H54 (cell line): ENCODE measurements at places on chromosomes 6 and 20.

GRCh38 chr6:45677381-45678284 is 299.9 kb upstream of the SUPT3H start:
- DNase-seq = no peak

DNA sequence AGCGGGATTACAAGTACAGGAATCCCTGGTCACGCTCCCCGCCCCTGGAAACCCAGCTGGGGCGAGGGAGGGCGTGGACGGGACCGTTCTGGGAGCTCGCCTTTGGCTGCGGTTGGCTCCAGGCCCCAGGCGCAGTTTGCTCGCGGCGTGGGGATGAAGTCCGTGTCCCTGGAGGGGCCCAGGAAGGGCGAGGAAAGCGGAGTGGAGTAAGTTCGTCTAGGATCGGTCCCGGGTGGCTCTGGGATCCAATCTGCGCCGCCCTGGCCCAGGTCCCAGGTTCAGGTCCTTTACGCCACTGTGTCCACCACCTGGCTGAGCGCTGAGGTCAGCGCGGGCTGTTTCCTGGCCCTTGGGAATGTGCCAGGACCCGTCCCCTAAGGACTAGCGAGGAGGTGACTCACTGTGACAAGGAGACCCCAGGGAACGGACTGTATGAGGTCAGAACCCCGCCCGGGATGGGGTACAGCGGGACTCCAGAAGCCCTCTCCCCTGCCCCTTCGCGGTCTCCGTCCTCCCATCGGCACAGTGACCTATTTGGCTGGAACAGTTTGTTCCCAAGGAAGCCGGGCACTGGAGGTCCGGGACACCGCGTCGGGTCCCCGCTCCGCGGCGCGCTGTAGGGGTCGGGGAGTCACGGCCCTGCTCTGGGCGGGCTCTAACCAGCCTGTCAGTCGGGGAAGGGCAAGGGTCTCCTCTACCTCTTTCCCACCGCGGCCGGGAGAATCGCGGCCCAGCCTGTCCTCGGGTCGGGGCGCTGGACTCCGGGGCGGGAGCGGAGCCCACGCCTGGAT is 724 bp downstream of the CDKN1A start:
- DNase-seq = peak; percentile 51

GRCh38 chr6:82268301-82268846 is 20.8 kb upstream of the IBTK start:
- DNase-seq = no peak

DNA sequence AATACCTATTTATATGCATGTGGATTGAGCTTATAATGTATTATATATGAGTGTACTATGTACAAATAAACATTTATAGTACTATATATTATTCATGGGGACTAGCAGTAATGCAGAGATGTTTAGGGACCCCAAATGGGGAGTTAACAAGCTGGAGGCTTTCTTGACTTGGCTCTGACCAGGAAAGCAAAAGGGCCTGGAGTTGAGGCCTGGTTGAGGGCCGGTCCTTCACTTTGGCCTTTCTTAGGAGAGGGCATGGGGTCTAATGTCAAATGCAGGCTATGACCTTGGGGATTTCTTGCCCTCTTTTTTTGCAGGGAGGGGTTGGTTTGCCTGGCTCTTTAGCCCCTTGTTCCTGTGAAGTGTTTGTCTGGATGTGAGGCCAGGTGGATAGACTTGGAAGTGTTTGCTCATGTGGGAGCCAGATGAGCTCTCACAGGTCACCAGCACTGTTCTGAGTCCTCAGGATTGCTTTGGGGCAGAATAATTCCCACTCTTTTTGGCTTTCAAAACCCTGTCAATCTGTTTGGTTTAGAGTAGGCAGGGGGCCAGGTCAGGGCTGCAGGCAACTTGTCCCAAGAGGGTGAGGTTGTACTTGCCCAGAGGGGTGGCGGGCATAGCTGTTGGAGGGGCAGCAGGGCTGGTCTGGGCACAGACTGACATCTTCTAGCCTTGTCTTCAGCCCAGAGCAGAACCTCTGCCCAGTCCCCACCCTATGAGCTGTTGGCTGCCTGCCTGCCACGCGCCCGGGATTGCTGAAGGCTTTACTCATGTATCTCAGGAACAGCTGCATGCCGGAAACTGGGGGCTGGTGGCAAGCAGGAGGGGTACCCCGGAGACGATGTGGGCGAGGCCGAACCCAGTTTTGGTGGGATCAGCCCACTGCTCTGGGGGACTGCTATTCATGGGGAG is 14.6 kb downstream of the TJAP1 start:
- DNase-seq = peak; percentile 72

DNA sequence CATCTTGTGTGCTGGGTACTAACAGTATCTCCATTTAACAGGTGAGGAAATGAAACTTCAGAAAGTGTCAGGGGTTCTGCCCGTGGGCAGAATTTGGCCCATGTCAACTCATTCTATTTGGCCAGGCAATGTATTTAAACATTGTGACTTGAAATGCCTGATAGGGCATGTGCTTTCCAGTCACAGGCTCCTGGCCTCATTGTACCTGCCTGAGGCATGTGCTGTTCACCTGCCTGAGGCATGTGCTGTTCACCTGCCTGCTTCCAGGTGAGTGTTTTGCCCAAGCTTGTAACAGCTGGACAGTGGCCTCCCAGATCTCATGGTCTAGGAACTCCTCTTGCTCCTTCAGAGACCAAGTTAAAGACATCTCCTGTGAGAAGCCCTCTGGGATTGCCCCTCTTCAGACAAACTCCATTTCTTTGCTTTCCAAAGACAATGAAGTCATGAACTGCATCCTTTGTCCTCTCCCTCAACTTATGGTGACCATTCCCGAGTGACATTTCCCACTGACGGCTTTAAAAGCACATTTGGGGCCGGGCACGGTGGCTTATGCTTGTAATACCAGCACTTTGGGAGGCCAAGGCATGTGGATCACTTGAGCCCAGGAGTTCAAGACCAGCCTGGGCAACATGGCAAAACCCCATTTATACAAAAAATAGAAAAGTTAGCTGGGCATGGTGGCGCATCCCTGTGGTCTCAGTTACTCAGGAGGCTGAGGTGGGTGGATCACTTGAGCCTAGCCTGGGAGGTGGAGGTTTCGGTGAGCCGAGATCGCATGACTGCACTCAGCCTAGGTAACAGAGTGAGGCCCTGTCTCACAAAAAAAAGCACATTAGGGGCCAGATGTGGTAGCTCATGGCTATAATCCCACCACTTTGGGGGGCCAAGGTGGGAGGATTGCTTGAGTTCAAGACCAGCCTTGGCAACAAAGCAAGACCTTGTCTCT is 48.7 kb downstream of the BCAS4 start:
- no peak for DNase-seq

GRCh38 chr6:64723327-64724058 is 983.5 kb downstream of the EYS start:
- no peak for DNase-seq

- no peak for DNase-seq
Observed at GRCh38 chr6:169164451-169164850, 89.2 kb downstream of the THBS2 start.

DNA sequence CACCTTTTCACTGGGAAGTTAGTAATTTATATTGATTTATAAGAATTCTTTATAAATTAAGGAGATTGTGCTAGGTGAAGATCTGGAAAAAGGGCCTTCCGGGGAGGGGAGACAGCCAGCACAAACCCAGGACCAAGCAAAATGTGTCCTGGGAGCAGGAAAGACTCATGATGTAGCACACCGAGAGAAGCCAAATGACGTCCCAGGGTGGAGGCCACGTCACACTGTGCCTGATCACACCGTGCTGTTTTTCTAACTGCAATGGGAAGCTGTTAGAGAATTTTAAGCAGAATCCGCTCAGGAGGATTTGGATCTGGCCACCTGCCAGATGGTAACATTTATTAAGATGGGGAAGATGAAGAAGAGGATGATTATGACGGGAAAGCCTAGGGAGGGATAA is 72.7 kb upstream of the AKAP12 start:
- no peak for DNase-seq

GRCh38 chr6:81938014-81938856 is 185.8 kb upstream of the TENT5A start:
- peak; percentile 5 for DNase-seq

DNA sequence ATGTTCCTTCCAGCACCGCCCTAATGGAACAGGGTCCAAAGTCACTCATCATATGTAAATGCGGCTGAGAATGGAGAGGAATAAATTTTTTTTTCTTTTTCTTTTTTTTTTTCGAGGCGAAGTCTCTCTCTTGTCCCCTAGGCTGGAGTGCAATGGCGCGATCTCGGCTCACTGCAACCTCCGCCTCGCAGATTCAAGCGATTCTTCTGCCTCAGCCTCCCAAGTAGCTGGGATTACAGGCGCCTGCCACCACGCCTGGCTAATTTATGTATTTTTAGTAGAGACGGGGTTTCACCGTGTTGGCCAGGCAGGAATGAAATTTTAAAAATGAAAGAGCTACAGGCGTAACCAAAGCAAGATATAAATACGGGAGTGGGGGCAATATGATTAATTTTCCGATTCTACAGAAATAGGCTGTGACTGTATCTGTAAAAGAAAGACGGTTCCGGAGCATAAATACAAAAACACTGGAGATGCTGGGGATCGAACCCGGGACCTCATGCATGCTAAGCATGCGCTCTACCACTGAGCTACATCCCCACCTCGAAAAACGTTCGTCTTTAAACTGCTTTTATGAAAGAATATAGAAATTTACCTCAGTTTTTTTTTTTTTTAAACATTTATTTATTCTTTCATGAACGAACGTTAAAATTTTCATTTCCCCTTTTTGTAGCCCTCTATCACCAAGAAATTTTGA is 132.2 kb downstream of the GPX5 start:
- DNase-seq = peak; percentile 30

GRCh38 chr6:34595332-34596184 is 39.4 kb upstream of the SPDEF start:
- no peak for DNase-seq

GRCh38 chr6:79630380-79630882 is 698 bp upstream of the SH3BGRL2 start:
- no peak for DNase-seq

DNA sequence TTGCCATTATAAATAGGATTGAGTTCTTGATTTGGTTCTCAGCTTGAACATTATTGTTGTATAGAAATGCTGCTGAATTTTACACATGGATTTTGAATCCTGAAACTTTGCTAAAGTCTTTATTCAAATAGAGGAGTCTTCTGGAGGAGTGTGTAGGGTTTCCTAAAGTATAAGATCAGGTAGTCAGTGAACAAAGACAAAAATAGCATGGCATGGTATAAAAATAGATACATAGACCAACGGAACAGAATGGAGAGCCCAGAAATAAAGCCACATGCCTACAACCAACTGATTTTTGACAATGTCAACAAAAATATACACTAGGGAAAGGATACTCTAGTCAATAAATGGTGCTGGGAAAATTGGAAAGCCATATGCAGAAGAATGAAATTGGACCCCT is 740.1 kb downstream of the QKI start:
- no peak for DNase-seq

DNA sequence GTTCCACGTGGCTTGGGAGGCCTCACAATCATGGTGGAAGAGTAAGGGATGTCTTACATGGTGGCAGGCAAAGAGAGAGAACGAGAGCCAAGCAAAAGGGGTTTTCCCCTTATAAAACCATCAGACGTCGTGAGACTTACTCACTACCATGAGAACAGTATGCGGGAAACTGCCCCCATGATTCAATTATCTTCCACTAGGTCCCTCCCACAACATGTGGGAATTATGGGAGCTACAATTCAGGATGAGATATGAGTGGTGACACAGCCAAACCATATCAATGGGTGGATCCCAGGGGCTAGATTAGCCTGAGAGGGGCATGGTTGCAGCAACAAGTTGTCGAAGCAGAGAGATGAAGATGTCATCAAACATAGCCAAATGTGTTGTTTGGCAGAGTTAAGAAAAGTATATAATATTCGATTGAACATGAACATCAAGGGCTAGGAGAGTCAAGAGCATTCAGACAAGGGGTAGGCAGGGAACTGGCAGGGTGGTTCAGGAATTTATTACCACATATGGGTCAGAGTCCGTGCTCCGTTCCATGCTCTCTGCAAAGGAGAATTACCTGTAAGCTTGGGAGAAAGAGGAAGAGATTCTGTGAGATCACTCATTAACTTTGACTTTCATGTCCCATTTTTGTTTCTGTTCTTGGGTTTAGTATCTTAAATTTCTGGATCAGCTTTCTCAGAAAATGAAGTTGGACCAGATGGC is 98.8 kb downstream of the CCDC170 start:
- DNase-seq = no peak

DNA sequence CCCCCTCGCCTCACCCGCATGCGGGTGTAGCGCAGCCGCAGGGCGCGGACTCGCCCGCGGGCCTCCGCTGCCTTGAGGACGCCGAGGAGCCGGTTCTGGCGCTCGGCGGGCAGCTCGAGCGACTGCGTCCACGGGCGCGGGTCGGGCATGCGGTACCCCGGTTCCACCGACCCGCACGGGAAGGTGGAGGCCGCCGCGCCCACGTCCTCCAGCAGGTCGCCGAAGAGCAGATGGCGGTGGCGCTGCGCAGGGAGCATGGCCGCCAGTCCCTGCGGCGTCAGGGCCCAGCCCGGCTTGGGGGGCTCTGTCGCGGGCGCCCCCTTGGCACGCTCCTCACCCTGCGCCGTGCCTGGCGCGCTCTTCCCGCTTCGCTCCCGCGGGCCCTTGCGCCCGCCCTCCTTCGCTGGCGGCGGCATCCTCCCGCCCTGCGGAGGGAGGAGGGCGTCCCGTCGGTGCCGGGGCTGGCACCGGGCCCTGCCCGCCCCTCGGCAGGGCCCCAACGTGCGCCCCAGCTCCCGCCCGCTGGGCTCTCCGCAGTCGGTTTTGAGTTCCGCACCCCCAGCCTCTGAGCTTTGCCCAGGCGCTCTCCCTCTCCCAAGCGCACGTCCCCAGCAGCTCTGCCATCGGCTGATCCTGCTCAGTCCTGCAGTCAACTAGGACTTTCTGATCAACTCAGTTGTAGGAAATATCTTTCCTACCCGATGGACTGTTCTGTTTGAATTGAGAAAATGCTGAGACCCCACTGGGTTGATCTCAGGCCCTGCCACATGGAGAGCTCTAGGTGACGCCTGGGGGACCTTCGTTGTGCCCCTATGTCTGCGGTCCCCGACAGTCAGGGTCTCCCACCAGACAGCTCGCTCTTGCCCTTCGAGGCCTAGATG is at the start of gene LKAAEAR1:
TSS of gene LKAAEAR1 (minus strand) at position 595 of the 881 bp plus-strand sequence. CDS start at position 416, 179 bp downstream.
- DNase-seq = no peak

GRCh38 chr20:51366155-51366886 is 176.2 kb downstream of the NFATC2 start:
- peak; percentile 85 for DNase-seq

DNA sequence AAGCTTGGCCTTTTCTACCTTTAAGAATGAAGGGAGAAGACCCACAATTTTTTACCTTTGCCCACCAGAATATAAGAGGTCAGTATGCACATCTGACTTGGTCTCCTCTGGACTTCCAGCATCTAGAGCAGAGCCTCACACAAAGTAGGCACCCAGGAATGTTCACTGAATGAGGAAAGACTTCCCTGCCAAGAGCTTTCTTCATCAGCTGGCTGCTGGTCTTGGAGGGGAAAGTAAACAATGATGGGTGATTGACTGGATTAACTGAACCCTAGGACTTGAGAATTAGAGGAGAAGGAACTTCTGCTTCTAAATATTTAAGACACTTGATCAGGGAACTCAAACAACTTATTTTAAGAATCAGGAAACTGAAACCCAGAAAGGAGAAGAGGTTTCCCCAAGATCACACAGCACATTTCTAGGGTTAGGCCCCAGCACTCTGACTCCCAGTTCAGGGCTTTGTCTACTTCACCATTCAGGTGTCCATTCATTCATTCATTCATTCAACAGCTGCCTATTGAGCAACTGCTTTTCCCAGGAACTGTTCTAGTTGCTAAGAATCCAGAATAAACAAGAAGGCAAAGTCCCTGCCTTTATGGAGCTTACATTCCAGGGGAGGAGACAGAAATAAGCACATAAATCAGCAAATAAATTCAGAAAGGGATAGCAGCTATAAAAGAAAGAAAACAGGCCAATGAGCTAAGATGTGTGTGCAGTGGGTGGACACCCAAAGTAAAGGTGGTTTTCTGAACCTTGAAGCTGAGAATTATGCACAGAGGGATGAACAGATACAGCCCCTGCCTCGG is 216.9 kb upstream of the LRFN2 start:
- DNase-seq = no peak
